ENCODE measurements at places on chromosomes 4 and X.

GRCh38 chr4:102620697-102621497, 119.7 kb downstream of the NFKB1 start:
- DNase-seq, result peak; percentile 70

DNA sequence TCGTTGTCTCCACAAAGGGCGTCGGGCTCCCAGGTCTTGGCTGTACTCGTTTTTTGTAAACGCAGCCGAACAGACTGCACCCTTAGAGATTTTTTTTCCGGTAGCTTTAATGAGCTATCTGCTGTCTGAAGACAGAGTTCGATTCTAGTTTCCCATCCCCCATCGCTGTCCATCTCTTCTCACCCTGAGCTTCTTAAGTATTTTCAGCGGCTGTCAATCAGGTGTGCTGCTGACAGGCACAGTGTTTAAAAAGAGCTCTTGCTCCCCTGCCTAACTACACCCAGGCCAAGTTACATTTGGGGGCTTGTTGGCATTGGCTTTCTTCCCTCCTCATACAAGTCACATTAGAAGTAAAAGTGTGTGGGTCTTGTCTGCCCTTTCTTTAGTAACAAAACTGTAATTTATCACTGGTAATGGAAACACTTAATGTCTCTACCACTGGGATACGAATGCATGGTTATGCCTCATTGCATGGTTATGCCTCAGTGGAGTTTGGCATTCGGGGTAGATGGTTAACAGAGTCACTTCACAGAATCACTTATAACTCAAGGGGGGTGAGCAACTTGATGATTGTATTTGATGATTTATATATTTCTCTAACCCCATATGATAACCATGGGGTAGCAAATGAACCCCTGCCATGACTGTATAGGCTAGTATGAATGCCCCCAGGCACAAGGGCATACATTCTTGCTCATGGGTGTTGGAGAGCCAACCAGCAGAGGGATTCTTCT, 1.4 kb upstream of the ARHGAP6 start:
- no peak for DNase-seq

- DNase-seq, result no peak
Measured at GRCh38 chr4:2011583-2011982, 2.8 kb upstream of the NELFA start.

- no peak for DNase-seq
Measured at GRCh38 chrX:459611-460010, 72.9 kb upstream of the PPP2R3B start.

DNA sequence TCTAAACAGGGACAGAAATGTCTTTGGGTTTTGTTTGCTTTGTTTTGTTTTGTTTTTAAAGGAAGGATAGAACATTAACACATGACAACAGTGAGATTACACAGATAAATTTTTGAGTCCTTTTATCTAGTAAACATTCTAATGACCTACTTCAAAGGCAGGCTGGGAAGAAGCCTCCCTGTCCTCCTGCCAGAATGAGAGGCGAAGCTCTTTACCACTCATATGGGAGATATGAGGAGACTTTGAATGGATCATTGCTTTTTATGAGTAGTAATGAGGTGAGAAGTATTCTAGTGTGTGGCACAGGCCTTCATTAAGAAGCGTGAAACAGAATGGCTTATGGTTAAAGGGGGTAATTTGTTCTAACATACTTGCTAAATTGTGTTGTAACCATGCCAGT, 172.0 kb downstream of the FBXO8 start:
- no peak for DNase-seq

GRCh38 chr4:176492646-176493302, 173.0 kb downstream of the SPCS3 start:
- DNase-seq, result no peak

DNA sequence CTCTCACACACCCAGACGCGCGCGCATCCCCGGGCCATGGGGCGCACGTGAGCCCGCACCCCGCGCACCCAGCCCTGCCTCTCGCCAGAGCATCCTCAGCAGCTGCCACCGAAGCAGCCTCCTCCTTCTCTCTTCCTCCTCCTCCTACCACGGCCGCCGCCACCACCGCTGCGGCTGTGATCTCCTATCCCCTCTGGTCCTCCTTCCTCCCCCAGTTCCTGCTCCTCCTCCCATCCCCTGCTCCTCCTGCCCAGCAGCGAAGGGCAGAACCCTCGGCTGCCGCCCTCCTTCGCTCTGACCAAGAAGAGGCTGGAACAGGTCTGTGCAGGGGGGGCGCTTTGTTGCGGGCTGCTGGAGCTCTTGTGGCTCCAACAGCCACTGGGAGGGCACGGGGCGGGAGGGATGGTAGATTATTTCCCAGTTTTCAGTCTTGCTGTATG, 148.7 kb upstream of the CHRDL1 start:
- DNase-seq, result no peak

GRCh38 chr4:113880240-113881028, 99.0 kb downstream of the ARSJ start:
- no peak for DNase-seq

- DNase-seq, result no peak
Measured at GRCh38 chr4:110612631-110613269, 10.1 kb downstream of the PITX2 start.
